NCI-H2081 (cell line): ENCODE measurements at places on chromosomes 12 and 14.

- DNase-seq = peak; percentile 22
Measured at GRCh38 chr14:76872796-76873432, 46.7 kb downstream of the LRRC74A start.

DNA sequence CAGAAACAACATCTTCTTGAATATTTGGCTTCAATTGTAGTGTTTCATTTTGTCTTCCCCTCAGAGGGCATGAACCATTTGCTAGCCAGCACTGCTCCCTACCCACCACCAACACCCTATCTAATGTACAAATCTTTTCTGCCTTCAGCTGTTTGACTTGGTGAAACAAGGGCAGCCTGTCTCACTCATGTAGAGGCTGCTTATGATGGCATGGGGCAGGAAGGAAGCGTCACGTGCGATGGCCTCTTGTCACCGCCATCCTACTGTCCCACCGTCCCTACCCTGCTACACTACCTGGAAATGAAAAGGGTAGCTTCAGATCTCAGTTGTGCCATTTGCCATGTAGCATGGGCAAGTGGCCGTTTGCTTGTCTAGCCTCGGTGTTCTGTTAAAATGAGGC is 29.9 kb upstream of the LRTM2 start:
- DNase-seq = no peak

DNA sequence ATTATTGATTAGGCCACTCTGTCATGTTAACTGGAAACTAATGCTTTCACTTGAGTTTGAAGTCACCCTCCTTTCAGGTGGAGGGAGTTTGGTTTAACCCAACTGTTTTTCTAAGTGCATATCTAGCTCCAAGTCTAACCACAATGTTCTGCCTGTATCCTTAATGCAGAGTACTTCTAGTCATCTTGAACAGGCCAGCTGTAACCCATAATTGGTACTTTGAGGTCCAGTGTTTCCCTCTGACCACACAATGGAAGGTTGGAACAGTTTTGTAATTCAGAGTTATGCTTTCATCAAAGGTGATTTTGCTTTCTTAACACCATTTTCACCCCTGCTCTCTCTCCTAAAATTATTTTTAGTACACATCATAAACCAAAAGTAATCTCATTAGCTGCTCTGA is 237.2 kb upstream of the DCN start:
- no peak for DNase-seq

DNA sequence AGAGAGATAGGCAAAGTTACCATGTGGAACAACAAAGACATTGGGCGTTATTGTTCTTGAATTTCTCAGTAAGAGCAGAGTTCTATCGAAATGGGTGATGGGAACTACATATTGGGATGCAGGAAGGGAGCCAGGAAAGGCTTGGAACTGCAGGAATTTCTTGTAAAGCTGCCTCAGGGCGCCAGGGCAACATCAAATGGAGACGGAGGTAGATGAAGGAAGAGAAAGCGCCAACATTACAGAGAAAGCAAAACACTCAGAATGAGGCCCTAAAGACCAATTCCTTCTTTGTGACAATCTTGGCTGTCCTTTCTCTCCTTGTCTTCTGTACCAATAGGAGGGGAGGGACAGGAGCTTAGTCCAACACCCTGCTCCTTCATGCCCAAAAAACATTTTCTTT is 148.4 kb downstream of the RPAP3 start:
- DNase-seq = no peak

DNA sequence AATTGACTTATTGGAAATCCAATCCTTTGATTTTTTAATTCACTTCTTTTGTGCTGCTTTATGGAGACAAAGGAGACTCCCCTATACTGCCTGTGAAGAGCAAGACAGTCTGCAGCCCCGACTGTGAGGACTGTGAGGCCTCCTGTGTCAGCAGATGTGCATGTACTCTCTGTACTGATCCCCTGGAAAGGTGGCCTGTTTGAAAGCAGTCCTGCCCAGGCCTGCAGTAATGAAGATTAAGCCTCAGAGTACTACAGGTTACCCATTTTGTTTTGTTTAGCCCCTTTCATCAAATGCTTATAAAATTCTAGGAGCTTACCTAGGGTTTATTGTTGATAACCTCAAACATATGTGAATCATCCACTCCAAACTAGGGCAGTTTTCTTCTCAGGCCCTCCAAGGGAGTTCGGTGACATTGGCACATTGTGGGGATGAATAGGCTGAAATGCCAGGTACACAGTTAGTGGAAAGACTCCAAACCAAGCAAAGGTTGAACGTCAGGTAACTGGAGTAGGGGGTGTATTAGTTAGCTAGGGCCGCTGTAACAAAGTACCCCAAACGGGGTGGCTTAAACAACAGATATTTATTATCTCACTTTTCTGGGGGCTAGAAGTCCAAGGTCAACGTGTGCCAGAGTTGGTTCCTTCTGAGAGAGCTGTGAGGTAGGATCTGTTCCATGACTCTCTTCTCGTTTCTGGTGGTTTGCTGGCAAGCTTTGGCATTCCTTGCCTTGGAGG is 208.7 kb upstream of the BCL2L14 start:
- no peak for DNase-seq

GRCh38 chr12:72011374-72011773 is 72.7 kb downstream of the TPH2 start:
- no peak for DNase-seq

DNA sequence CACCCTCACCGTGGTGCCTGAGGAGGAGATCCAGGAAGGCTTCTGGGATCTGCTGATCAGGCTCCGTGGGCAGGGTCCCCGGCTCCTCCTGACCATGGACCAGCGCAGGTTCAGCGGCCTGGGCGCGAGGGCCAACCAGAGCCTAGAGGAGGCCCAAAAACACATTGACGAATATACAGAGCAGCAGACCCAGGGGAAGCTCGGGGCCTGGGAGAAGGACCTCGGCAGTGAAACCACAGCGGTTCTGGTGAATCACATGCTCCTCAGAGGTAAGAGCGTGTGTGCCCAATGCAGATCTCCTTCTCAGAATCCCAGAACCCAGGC is 29.4 kb downstream of the SERPINA3 start:
- DNase-seq = no peak

DNA sequence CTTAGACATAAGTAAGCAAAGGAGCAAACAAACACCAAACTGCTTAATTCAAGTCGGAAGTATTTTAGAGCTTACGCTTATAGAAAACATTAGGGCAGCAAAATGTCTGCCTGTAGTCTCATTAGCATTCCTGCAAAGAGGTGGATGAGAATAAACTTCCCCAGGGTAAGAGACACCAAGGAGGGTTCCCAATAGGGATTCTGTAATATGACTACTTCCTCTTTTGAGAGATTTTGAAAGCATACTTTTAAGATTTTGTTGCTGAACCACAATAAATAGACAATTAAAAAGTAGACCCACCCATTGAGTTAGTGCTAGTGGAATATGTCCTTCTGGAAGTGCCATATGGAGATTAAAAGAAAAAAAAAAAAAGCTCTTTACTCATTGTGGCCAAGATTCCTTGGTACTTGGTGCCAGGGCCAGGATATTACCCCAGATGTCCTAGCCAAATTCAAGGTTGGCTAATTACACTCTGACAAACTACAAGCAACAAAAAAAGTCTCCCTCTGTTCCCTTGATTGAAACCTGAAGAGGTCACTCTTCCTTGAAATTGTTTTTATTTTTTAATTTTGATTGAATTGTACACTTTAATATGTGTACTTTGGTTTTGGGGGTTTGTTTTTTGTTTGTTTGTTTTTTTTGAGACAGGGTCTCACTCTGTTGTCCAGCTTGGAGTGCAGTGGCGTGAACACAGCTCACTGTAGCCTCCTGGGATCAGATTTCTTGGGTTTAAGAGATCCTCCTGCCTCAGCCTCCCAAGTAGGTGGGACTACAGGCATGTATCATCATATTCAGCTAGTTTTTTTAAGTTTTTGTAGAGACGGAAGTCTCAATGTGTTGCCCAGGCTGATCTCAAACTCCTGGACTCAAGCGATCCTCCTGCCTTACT is 8.7 kb downstream of the CLIP1 start:
- DNase-seq = no peak

DNA sequence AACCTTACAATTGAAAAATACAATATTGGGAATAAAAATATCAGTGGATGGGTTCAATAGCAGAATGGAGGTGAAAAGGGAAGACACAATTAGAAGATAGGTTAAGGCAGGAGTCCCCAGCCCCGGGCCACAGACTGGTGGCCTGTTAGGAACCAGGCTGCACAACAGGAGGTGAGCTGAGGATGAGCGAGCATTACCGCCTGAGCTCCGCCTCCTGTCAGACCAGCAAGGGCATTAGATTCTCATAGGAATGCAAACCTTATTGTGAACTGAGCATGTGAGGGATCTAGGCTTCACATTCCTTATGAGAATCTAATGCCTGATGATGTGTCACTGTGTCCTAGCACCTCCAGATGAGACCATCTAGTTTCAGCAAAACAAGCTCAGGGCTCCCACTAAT is 27.3 kb upstream of the ST8SIA1 start:
- DNase-seq = no peak

GRCh38 chr14:63229330-63230059 is 25.3 kb downstream of the RHOJ start:
- DNase-seq = no peak

GRCh38 chr12:46174919-46175318 is 93.9 kb downstream of the SLC38A1 start:
- no peak for DNase-seq

GRCh38 chr14:75268633-75269550 is 9.7 kb upstream of the FOS start:
- no peak for DNase-seq

GRCh38 chr14:33490555-33490954 is 460.3 kb downstream of the EGLN3 start:
- no peak for DNase-seq

DNA sequence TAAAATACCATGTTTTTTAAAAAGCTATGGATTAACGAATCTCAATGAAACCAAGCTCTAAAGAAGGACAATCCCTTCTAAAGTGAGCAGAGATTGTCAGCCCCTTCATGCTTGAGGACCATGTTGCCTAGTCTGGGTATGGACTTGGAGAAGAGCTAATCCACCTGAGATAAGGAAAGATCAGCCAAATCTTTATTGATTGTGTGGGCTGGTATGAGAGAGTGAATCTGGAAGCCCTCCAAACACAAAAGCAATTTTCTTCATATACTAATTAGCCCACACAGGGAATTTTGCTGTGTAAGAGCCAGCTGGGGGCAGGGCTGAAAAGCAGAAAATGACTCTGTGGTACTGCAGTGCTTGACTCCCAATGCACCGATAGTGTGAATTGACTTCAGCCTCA is 47.4 kb upstream of the DICER1 start:
- no peak for DNase-seq

- DNase-seq = no peak
Measured at GRCh38 chr14:22981090-22981875, 1.1 kb downstream of the AJUBA start.

DNA sequence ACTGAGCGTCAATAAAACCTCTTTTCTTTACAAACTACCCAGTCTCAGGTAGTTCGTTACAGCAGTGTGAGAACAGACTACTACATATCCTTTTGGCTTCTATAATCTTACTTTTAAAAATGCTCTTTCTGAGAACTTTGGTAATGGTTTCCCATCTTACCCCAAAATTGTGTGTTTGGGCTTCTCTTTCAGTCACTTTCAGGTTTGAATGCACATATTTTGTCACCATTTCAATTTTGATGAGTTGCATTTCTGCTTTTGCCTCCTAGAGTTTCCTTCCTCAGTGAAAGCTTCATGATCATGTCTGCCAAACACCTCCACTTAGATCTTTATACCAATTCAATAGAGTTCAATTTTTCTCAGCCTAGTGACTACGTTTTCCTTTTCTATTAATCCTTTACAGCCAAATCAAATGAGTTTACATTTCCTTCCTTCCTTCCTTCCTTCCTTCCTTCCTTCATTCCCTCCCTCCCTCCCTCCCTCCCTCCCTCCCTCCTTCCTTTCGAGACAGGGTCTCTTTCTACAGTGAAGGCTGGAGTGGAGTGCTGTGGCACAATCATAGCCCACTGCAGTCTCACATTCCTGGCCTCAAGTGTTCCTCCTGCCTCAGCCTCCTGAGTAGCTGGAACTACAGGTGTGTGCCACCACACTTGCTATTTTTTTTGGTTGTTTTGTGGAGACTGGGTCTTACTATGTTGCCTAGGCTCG is 124.9 kb downstream of the BCAT1 start:
- DNase-seq = no peak

GRCh38 chr12:121114019-121114639 is 18.5 kb upstream of the P2RX7 start:
- DNase-seq = no peak

- DNase-seq = no peak
Measured at GRCh38 chr12:30732954-30733637, 21.7 kb downstream of the CAPRIN2 start.

DNA sequence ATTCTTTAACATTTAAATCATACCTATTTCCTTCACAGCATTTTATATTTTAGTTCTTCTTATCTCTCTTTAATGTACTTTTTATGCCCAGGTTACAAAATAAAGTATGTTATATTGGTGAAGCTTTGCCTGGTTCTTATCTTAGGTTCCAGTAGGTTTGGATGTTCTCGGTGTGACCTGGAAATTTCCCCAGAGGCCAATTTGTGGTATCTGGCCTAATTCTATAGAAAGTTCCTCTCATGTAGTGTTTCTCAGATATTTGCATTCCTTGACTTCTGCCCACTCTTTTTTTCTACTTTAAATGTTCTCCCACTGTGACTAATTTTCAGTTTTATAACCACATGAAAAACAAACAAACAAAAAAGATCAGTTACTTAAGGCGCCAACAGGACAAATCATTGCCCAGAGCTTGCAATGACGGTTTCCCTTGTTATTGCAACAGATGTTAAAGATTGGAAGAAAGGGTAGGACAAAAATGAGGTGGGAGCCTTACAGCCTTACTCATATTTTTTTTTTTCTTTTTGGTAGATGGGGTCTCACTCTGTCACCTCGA is 41.2 kb upstream of the PPM1H start:
- DNase-seq = no peak

DNA sequence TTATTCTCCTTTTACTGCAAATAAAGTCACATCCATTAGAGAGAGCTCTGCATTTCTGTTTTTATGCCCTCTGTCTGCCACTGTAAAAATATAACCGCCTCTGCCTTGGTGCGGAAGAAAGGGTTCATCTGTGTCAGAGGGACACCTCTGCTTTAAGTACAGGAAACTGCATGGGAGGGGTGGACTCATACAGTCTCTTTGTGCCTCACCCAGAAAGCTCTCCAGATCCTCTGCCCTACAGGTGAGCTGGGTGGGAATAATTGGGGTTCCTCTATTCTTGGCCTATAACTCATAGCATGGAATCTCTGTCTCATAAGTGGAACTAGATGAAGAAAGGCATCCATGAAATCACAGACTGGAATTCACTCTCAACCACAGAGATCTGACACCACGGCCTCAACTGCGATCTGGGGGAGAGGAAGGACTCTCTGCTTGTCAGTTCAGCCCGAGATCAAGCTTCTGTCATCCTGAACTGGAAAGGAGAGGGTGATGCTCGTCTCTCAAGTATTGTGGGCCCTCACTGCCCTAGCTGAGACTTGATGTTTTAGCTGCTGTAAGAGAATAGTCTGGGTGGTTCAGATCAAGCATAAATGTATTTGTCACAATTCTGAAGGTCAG is 702.3 kb downstream of the TMEM121 start:
- no peak for DNase-seq

- DNase-seq = no peak
Measured at GRCh38 chr12:52165096-52165855, 26.5 kb downstream of the KRT80 start.
